Left lobe of liver (tissue), 2 donors: ENCODE measurements at places on chromosomes 16 and 17.

DNA sequence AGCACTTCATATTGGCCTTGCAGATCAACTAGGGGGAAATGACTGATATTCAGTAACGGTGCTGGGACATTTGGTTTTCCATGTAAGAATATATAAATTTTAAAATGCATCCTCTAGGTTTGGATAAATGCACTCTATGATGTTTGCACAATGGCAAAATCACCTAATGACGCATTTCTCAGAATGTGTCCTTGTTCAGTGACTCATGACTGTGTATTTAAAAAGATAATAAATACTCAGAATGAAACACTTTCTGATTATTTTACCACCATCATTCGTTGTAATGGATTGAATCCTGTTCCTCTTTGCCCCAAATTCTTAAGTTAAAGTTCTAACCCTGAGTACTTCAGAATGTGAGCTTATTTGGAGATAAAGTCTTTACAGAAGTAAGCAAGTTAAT is 17.2 kb upstream of the ADGRG1 start:
- no peak for DNase-seq

GRCh38 chr17:80855948-80856862 is 135.4 kb upstream of the CHMP6 start:
- no peak for DNase-seq

DNA sequence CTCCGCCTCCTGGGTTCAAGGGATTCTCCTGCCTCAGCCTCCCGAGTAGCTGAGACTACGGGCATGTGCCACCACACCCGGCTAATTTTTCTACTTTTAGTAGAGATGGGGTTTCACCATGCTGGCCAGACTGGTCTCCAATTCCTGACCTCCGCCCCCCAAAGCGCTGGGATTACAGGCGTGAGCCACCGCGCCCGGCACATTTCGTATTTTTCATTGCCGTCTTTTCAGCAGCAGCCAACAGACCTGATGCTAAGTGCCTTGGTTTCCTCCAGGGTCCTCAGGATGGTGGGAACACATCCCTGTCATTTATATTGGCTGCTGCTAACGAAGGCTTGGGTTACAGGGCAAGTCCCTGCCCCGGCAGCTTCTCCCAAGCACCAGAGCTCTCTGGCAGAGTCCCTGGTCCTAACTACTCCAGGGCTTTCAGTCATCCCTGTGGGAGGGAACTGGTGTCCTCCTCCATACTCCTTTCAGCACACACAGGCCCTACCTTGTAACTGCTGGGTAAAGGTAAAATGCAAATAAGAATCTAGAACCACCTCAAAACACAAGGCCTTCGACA is 1.5 kb upstream of the RNF157 start:
- DNase-seq, result peak; percentile 38

GRCh38 chr16:53545433-53545832 is 42.4 kb upstream of the AKTIP start:
- no peak for DNase-seq

- no peak for DNase-seq
Measured at GRCh38 chr17:44327715-44328449, 3.3 kb upstream of the SLC25A39 start.

GRCh38 chr16:73289232-73289631 is 241.3 kb upstream of the ZFHX3 start:
- DNase-seq, result no peak

GRCh38 chr16:63323722-63324705 is 1287.8 kb upstream of the CDH8 start:
- no peak for DNase-seq

- no peak for DNase-seq
Measured at GRCh38 chr17:71496552-71496951, 624.3 kb upstream of the SOX9 start.

DNA sequence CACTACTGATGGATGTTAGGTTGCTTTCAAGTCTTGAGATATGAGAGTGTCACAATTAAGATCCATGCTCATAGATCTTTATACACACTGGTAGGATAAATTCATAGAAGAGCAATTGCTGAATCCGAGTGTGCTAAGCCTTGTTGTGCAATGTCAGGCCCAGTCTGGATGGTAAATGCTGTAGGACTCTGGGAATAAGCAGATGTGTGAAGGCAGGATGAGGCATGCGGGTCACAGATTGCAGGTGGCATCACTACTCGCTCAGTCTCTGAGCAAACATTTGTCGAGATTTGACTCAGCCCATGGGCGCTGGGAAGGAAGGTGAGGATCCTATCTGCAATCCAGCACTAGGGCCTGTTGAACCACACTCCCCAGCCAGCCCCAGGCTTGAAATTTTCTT is 40.7 kb downstream of the TMEM186 start:
- no peak for DNase-seq

- no peak for DNase-seq
Measured at GRCh38 chr16:49366669-49367068, 6.9 kb upstream of the C16orf78 start.

GRCh38 chr16:10530685-10531084 is 49.7 kb downstream of the EMP2 start:
- no peak for DNase-seq

DNA sequence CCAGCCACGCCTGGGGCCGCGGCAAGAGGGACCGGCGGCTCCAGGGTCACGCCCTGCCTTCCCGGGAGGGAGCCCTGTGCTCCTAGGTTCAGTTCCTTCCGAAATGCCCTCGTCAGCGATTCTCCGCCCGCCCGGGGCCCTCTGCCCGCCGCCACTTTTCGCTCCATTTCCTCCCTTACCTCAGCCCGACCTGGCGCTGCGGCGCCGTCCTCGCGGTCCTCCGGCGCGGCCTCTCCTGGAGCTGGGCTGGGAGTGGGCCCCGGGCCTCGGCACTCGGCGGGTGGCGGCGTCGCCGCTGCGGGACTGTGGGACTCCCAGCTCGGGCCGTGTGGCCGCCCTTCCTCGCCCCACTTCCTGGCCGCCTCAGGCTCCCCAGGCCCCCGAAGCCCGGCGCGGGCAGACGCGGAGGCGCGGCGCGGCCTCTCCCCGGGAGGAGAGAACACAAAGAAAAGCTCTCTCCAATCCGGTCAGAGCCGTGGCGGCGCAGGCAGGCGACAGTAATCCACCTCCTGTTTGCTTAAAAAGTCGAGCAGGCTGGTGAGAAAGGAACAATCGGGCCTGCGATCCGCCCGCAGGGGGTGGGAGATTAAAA is 1.6 kb downstream of the BAHCC1 start:
- peak; percentile 69 for DNase-seq

DNA sequence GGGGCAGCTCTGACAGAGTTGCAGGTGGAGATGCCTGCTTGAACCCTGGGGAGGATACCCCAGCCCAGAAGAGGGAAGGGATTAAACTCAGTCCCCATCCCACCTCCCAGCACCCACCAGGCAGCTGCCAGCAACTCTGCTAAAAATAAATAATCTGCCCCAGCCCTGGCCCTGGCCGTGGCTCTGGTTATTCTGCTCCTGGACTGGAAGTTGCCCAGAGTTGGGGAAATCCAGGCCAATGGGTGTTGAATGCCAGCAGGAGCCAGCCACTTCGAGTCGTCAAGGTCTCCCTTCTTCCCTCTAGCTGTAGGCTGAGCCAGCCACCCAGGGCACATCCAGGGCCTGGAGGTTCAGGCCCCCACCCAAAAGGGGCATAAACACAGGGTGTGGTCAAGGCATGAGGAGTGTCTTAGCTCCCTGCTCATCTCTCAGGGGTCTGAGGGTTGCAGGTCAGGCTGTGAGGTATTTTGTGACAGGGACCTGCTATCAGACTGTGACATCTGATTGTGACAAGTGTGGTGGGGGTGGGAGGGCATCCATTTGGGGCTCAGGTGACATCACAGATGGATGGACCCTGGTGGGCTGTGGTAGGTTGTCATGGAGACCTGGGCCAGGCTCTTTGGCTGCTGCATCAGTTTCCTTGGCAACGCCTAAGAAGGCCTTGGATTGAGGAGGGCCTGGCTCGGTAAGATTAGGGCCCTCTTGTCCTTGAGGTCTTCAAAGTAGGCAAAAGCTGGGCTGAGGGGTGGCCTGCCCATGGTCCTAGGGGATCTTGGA is 1.0 kb upstream of the RRAD start:
- no peak for DNase-seq

- no peak for DNase-seq
Measured at GRCh38 chr17:12230481-12231354, 210.0 kb downstream of the MAP2K4 start.

DNA sequence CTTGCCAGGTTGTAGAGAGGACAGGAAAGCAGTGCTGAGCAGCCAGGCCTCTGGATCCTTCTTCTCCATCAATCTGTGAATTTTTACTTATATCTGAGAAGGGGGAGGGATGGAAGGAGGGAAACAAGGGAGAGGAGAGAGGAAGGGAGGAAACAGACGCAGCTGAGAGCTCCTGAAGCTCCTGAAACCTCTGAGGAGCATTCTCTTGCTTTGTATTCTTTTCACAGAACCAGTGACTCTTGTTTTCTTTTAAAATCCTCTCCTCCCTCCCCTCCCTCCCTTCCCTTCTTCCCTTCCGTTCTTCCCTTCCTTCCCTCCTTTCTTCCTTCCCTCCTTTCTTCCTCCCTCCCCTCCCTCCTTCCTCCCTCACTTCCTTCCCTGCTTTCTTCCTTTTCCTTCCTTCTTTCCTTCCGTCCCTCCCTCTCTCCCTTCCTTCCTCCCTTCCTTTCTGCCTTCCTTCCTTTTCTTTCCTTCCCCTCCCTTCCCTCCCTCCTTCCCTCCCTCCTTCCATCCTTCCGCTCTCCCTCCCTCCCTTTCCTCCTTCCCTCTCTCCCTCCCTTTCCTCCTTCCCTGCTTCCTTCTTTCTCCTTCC is 60.0 kb upstream of the RBFOX1 start:
- no peak for DNase-seq

- DNase-seq, result no peak
Measured at GRCh38 chr16:87598431-87598830, 3.9 kb upstream of the JPH3 start.

DNA sequence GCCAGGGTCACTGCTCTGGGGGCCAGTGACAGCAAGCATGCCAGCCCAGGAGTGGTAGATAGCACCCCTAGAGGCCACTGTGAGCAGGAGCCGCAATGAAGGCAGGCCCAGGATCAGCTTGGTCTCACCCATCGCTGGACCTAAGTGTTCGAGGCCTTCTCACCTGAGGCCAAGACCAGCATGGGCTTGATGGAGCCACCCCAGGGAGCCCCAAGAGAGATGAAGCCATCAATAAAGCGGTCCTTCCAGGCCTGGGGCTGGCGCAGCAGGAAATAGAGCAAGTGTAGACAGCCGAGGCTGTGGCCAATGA is 1.8 kb downstream of the LCAT start:
- no peak for DNase-seq

DNA sequence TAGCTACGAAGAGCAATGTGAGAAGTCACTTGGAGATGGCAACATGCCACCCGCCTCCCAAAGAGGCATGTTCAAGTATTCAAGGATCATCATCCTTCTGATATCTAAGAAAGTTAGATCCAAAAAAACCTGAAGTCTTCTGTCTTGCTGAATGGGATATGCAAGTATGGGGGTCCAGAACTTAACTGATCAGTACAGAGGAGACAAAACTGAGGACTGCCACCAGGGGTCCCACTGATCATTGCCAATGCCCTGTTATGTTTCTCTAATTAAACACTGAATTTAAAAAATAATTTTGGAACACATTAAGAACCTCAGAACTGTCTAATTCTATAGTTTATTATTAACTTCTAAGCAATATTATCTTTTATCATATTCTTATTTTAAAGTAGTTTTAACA is 99.7 kb downstream of the CDH8 start:
- DNase-seq, result no peak

- peak; percentile 72 for DNase-seq
Measured at GRCh38 chr17:32876417-32877163, at the start of gene MYO1D. TSS of gene MYO1D (minus strand) at chr17:32877124. CDS start at chr17:32876872, 252 bp downstream.

GRCh38 chr17:3772764-3773163 is 28.2 kb downstream of the ITGAE start:
- no peak for DNase-seq

GRCh38 chr16:67482233-67482924 is 968 bp downstream of the AGRP start:
- no peak for DNase-seq

GRCh38 chr16:70454222-70455034 is at the start of gene FCSK:
TSS of gene FCSK (plus strand) at chr16:70454595. CDS start at chr16:70463191, 8,596 bp downstream.
- peak; percentile 80 for DNase-seq

GRCh38 chr17:72031219-72031884 is 89.5 kb upstream of the SOX9 start:
- no peak for DNase-seq

DNA sequence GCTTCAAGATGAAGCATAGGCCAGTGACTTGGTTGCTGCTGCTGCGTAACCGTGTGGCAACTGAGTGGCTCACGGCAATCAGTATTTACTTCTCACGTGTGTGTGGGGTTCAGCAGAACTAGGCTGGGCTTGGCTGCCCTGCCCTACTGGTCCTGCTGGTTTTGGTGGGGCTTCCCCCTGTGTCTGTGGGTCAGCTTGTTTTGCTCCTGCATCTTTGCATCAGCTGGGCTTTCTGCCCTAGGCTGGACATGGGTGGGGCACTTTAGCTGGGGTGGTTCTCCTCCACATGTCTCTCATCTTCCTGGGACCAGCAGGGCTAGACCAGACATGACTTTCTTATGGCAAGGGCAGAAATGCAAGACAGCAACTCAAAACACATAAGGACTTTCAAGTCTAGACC is 550.5 kb downstream of the MAF start:
- no peak for DNase-seq

DNA sequence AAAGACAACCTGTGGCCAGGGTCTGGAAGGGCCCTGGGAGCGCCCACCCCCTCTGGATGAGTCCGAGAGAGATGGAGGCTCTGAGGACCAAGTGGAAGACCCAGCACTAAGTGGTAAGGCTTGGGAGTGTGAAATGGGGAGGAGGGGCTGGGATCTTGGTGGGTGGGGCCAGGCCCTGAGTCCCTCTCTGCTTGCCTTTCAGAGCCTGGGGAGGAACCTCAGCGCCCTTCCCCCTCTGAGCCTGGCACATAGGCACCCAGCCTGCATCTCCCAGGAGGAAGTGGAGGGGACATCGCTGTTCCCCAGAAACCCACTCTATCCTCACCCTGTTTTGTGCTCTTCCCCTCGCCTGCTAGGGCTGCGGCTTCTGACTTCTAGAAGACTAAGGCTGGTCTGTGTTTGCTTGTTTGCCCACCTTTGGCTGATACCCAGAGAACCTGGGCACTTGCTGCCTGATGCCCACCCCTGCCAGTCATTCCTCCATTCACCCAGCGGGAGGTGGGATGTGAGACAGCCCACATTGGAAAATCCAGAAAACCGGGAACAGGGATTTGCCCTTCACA is 1.2 kb upstream of the STARD3 start:
- DNase-seq, result no peak

DNA sequence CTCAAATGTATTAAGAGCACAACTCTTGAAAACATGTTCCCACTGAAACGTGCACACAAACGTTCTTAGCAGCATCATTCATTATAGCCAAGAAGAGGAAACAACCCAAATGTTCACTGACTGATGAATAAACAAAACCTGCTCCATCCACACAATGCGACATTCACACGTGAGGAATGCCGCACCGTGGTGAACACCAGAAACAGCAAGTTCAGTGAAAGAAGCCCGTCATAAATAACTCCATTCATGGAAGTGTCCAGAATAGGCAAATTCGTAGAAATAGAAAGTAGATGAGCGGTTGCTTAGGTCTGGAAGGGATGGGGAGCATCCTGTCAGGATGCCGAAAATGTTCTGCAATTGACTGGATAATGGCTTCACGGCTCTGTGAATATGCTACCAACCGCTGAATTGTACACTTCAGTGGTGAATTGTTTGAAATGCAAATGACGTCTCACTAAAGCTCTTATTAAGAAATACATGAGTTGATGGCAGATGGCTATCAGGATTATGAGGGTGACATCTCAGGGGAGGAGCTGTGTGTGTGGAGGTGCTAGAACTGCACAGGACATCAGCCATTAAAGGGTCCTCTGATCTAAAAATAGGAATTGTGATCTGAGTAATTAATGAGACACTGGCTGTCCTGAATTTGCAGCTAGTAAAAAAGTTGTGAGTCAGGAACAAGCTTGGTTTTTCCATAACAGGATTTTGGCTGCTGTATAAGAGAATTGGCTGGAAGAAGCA is 771.0 kb downstream of the KCNJ18 start:
- DNase-seq, result no peak
